ENCODE measurements at places on chromosomes 2 and 18. TPM values are rescaled to one million over a fixed set of nuclear protein-coding genes. Genes with fewer than 3 reads are reported as not detected.

The NTSR2 gene
- not detected for total RNA-seq

The CYBRD1 gene
- 497 TPM for total RNA-seq

The AGXT gene
- not detected for total RNA-seq

The TMEM198 gene
- total RNA-seq = 2.3 TPM

The MDH1B gene
- total RNA-seq = 0.99 TPM

Measured in smooth muscle cell of trachea (primary cell).